ENCODE measurements at places on chromosomes 2 and 18.

- no peak for DNase-seq
Observed at GRCh38 chr18:24683925-24684324, 223.5 kb downstream of the HRH4 start.

GRCh38 chr2:190551928-190552327 lies 17.4 kb upstream of the NEMP2 start:
- peak; percentile 78 for DNase-seq

DNA sequence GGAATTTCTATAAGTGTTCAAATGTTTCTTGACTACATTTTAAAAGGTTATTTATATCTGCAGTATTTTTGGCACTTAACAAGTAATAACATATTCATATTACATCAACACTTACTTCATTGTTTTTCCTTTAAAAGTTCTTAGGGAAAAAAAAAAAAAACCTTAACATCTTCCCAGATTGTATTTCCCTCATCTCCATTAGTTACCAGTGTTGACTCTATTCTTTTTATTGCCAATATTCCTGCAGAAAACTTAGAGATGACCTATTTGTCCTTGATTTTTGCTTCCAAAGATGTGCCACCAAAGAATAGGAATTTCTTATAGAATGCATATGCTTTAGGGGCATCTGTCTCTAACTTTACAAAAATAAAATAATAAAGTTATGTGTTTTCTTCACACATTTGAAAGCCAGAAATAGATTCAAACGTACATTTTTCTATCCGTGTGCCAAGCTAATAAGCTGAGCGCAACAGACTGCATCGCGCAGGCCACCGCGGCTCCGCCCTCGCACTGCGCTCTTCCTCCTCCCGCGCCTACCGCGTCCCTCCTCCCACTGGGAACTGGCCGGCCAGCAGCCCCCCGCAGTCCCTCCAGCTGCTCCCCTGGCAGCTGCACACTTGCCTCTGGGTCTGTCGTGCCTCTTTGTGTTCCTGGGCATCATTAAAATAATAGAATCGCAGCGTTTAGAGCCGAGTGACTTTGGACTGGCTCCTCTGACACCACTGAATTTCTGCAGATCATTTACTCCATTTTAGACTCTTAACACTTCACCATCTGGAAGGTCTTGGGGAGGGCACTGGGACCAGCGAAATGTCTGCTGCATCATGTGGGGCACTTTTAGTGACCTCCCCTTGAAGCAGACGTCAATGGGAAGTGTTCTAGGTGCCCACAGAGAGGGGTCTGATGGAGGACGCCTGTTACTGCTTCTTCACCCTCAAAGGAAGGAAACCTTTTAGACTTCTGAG lies 21.2 kb upstream of the NAB1 start:
- peak; percentile 50 for DNase-seq

DNA sequence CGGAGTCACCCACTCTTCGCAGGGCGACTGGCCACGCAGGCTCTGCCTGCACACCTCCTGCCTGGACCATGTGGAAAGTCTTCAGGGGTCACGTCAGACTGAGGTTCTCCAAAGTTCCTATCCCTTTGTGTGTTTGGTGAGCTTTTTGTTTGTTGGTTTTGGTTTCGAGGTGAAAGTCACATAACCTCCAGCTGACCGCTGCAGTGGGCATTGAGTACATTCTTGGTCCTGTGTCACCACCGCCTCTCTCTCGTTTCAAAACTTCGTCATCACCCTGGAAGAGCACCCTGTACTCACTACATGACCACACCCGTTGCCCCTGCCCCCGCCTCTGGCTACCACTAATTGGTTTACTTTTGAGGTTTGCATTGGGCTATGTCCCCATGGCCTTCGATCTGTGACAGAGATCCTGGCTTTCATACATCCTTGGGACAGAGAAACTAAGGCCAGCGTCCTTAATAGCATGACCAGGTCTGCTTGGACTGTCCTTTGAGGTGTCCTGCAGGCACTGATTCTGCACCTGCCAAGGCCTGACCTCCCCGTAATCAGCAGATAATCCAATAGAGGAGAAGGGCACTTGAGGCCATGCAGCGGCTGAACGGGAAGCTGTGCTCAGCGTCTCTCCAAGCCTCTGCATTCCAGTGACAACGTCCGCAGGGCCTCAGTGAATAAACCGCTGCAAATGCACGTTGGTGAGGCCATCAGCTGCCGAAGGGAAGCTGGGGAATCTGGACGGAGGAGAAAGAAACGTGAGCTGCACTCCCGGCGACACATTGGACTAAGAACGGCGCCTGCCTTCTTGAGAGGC lies 46.8 kb downstream of the SH3BP4 start:
- DNase-seq = peak; percentile 27

- DNase-seq = no peak
Observed at GRCh38 chr2:145931781-145932395, 1412.0 kb upstream of the ZEB2 start.

DNA sequence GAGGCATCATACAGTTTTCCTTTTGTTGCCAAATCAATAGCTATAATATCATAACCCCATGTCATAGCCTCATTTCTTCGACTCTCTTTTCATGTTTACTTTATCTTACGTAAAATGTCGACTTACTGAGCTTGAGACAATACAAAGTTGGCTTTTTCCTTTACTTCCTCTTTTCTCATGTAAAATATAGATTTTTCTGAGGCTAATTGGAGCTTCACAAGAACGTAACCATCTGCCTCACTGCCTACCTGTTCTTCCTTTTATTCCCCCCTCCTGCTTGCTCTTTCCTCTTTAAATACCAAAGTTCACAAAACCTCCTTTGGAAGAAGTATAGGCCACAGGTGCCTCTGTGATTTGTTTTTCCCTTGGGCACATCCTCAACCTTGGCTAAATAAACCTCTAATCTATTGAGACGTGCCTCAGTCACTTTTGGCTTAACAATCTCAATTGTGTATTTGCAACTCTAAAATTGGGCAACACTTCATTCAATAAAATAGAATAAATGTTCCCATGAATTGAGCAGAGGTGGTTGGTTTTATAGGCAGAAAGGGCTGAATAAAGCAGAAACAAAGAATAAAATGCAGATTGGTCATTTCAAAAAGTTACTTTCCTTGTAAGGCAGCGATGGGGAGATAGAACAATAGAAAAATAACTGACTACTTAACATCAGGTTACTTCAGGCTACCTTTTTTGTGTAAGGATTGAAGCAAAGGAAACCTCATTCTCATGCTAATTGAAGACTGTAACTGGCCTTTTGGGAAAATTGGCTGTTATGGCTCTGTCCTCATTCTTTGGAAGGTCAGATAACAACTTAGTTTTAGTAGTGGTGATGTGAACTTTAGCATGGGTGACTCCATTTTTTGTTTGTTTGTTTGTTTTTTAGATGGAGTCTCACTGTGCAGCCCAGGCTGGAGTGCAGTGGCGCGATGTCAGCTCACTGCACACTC lies 21.3 kb downstream of the COMMD1 start:
- no peak for DNase-seq

GRCh38 chr18:6203791-6204190 lies 210.9 kb downstream of the L3MBTL4 start:
- no peak for DNase-seq

Data from cardiac fibroblast (primary cell).